ENCODE measurements at places on chromosomes 12 and 14.

- no peak for DNase-seq
- H3K27me3 ChIP-seq, result no peaks in the 10 kb centered on the region
- H3K4me1 ChIP-seq, result peaks cover 8% of the 10 kb centered on the region
- H3K27ac ChIP-seq, result no peak overlapping the region
- peak overlapping the region; percentile 65 for H3K4me3 ChIP-seq
- H3K36me3 ChIP-seq, result no peaks in the 10 kb centered on the region
Measured at GRCh38 chr12:94872671-94872970, 130.9 kb downstream of the NDUFA12 start.

DNA sequence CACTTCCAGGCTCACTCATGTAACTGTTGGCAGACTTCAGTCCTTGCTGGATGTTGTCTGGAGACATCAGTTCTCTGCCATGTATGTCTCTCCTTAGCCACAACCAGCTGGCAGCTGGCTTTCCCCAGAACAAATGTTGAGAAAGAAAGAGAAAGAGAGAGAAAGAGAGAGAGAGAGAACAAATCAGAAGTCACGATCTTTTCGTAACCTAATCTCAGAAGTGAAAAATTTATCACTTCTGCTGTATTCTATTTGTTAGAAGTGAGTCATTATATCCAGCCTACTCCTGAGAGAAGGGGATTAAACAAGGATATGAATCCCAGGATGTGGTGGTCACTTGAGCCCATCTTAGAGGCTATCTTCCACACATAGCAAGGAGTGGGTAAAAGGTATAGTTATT, 101.2 kb downstream of the BTG1 start:
- no peaks in the 10 kb centered on the region for H3K4me1 ChIP-seq
- H3K27ac ChIP-seq, result no peak overlapping the region
- DNase-seq, result no peak
- H3K4me3 ChIP-seq, result no peak overlapping the region
- H3K27me3 ChIP-seq, result no peaks in the 10 kb centered on the region

DNA sequence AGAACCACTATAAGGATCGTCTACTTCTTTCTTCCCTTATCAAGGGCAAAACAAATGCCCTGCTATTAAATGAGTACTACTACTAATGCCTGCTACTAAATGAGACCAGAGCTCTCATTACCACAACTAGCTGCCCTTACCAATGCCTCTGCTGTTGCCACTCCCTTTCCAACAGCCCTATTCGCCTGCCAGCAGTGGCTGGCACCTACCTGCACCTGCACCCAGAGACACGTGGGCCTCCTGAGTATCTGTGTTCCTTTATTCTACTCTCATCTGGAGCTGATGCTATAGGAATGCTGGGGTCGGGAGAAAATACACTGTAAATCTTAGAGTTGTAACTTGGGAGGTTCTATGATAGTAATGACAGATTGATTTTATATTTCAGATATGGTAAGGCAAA, 174.7 kb downstream of the SLC2A13 start:
- no peaks in the 10 kb centered on the region for H3K4me1 ChIP-seq
- H3K36me3 ChIP-seq, result no peaks in the 10 kb centered on the region
- no peak overlapping the region for H3K27ac ChIP-seq
- H3K27me3 ChIP-seq, result no peaks in the 10 kb centered on the region
- H3K4me3 ChIP-seq, result no peak overlapping the region
- no peak for DNase-seq

DNA sequence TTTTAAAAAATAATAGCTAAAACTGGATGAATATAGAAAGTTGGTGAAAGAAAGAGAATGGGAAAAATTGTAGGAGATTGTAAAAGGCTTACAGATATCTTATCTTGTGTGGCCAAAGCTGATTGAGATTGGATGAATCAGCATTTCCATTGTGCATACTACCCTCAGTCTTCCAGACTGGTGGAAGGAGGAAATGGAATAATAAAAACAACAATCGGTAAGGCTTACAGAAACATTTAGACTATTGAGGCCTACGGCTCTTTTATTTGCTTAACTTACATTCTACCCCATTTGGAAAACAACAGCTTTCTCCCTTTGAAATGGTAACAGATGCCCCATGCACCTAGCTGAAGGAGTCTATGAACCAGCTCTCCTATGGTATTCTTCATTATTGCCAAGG, 129.8 kb downstream of the PTPRB start:
- no peak overlapping the region for H3K4me3 ChIP-seq
- H3K27ac ChIP-seq, result no peak overlapping the region
- DNase-seq, result no peak
- H3K27me3 ChIP-seq, result no peaks in the 10 kb centered on the region
- no peaks in the 10 kb centered on the region for H3K36me3 ChIP-seq
- no peaks in the 10 kb centered on the region for H3K4me1 ChIP-seq

- peaks cover 31% of the 10 kb centered on the region for H3K4me1 ChIP-seq
- DNase-seq, result peak; percentile 88
- H3K36me3 ChIP-seq, result no peaks in the 10 kb centered on the region
- H3K27ac ChIP-seq, result no peak overlapping the region
- no peaks in the 10 kb centered on the region for H3K27me3 ChIP-seq
Measured at GRCh38 chr14:92951912-92952471, 29.0 kb downstream of the CHGA start.

DNA sequence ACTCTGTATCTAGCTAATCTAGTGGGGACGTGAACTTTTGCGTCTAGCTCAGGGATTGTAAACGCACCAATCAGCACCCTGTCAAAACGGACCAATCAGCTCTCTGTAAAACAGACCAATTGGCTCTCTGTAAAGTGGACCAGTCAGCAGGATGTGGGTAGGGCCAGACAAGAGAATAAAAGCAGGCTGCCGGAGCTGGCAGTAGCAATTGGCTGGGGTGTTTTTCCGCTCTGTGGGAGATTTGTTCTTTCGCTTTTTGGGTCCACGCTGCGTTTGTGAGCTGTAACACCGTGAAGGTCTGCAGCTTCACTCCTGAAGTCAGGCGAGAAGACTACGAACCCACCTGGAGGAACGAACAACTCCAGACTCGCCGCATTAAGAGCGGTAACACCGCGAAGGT, 76.5 kb downstream of the SPRING1 start:
- no peaks in the 10 kb centered on the region for H3K36me3 ChIP-seq
- H3K27ac ChIP-seq, result no peak overlapping the region
- H3K4me1 ChIP-seq, result peaks cover 12% of the 10 kb centered on the region
- peak; percentile 64 for DNase-seq
- H3K4me3 ChIP-seq, result no peak overlapping the region

DNA sequence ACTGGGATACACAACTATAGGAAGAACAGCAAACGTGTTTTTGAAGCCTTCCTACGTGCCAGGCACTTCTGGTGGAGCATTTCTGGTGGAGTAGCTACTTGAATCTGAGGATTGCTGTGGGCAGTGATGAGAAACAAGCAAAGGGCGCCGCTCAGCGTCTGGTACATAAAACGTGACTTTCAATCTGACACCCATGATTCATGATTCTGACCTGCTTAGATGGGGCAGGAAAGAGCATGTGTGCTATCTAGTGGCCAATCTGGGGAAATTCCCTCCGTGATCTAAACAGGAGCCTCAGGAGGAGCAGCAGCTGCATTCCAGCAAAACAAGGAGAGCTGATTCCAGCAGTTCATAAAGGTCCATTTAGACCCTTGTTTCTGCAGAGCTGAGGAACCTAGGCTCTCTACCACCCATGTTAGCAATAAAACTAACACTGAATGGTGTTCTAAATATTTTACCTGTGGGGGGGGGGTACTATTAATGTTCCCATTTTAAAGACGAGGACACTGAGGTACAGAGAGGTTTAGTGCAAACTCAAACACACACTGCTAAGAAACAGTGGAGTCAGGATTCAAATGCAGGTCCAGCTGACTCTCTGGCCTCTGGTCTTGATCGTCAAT, 37.8 kb downstream of the PAH start:
- no peaks in the 10 kb centered on the region for H3K27me3 ChIP-seq
- DNase-seq, result peak; percentile 80
- H3K4me3 ChIP-seq, result no peak overlapping the region
- peaks cover 21% of the 10 kb centered on the region for H3K4me1 ChIP-seq

All from testis (tissue), 5 donors.